ENCODE measurements at places on chromosomes 16 and 17.

GRCh38 chr17:69223809-69224208, 4.8 kb downstream of the ABCA10 start:
- DNase-seq: no peak

GRCh38 chr17:5373112-5373511, 46.4 kb downstream of the NUP88 start:
- DNase-seq: no peak

DNA sequence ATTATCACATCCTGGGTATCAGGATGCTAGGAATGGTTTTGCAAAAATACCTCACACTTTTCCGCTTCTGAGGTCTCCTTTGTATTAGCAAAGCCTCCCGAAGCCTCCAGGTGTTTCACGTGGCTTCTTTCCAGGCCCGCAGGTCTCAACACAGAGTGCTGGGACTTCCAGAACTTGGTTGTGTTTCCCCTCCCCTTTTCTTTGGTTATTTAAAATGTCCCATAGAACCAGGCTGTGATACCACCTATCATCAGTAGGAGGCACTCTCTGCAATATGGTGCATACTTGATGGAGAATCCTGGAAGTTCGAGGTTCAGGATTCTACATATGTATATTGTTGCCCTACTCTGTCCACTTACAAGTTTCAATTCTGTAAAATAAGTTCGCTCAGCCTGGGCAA, 28.8 kb downstream of the ATP2C2 start:
- no peak for DNase-seq

DNA sequence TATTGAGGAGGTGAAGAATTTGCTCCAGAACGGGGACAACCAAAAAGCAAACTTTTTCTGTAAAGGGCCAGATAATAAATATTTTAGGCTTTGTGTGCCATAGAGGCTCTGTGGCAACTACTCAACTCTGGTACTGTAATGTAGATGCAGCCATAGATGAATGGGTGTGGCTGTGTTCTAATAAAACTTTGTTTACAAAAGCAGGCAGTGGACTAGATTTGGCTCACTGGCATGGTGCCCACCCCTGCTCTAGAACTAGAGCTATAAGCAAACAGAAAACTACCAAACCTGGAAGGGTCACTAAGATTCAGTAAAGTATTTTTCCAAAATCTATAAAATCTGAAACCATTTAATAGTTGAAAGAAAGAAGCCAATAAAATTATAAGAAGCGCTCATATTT, 24.6 kb upstream of the SMURF2 start:
- no peak for DNase-seq

- DNase-seq: no peak
These were observed 287.8 kb upstream of the N4BP1 start for GRCh38 chr16:48897698-48898205.
